HepG2 (cell line): ENCODE measurements at places on chromosomes 6 and 20.

DNA sequence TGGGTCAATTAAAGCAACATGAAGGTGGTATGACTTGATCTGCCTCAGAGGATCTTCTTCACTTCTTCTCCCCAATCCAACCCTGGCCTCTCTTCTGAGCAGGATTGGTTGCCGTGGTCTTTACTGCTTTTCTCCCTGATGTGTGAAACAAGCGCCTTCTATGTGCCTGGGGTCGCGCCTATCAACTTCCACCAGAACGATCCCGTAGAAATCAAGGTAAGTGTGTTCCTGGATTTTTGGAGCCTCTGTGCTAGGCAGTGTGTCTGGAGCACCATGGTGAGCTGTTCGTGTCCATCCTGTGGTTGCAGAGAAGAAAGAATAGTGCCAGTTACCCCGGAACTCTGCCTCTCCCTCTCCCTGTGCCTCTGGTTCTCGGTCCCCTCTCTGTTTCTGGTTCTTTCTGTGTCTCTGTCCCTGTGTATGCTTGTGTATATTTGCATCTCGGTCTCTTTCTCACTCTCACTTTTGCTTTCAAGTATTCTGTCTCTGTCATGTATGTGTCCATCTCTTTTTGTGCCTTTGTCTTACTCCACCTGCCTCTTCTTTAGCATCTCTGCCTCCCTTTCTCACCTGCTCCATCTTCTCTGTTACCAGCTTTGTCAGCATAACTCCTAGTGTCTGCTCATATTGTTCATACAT, 23.5 kb downstream of the TM9SF4 start:
- no peak for DNase-seq

- no peak for DNase-seq
Observed at GRCh38 chr6:157223021-157223430, 100.3 kb downstream of the TMEM242 start.

DNA sequence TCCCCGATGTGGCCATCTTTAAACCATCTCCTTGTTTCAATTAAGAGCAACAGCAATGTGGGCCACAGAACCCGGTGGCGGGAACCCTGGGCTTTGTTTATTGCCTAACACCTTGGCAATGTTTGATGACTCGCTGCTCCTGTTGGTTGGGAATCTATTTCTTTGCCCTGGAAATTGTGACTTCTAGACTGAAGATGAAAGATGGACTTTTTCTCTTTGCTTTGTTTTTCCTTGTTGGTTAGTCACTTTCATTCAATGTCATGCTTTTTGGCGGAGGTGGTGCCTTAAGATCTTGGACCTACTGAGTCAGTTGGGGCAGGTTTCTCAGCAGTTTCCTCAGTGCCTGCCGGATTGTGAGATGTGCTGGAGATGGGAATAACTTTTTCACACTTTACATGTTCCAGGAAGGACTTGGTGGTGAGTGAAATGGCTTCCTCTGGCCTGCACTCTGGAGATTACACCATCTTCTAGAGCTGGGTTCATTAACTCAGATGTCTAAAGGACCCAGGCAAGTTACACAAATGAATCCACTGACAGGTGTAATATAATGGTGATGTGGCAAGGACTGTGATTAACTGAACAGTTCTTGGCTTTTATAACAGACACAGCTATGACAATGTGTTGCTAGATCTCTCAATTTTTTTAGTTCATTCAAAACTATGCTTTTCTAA, 56.3 kb downstream of the TSHZ2 start:
- DNase-seq, result no peak

GRCh38 chr6:22596011-22596410, 26.6 kb downstream of the HDGFL1 start:
- DNase-seq, result no peak

DNA sequence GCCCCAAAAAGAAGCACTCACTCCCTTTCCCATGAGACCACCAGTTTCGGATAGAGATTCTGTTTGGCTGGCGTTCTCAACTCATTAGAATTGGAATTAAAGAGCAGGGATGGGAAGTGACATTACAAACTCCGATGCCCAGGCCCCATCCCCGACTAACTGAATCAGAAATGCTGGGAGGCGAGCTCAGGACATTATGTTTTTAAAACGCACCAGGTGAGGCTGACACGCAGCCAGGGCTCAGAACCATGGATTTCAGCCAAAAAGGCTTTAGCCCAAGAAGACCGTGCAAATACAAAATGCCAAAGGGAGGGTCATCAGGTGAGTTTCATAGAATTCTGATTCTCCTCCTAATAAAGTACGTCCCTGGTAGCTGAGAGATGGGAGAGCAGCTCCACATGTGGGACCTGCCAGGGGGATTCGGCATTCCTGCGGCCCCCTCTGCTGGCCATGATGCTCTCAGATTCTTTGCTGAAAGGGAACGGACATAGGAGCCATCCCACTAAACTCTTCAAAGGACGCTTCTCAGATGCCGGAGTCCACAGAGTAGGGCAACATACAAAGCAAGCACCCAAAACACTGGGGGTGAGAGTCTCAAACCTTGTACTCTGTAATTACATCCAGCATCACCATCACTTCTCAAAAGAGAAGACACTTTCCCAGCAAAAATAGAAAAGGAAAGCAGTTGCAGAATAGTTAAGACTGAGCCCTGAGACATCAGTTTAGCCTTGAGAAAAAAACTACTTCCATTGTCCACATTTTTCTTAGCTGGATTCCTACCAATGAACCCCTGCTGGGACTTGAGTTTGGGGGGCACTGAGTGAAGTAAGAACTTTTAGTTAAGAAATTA, 205.2 kb downstream of the BMP7 start:
- DNase-seq, result no peak
